ENCODE measurements at places on chromosomes 16 and 17.
A peak's percentile ranks its signal among the peaks of the same experiment; 100 is the strongest.

GRCh38 chr17:72725433-72726068 lies 366.9 kb downstream of the SLC39A11 start:
- no peaks in the 10 kb centered on the region for H3K36me3 ChIP-seq
- H3K4me3 ChIP-seq = no peak overlapping the region
- H3K27me3 ChIP-seq = no peaks in the 10 kb centered on the region
- H3K4me1 ChIP-seq = peaks cover 10% of the 10 kb centered on the region
- no peak overlapping the region for H3K27ac ChIP-seq

DNA sequence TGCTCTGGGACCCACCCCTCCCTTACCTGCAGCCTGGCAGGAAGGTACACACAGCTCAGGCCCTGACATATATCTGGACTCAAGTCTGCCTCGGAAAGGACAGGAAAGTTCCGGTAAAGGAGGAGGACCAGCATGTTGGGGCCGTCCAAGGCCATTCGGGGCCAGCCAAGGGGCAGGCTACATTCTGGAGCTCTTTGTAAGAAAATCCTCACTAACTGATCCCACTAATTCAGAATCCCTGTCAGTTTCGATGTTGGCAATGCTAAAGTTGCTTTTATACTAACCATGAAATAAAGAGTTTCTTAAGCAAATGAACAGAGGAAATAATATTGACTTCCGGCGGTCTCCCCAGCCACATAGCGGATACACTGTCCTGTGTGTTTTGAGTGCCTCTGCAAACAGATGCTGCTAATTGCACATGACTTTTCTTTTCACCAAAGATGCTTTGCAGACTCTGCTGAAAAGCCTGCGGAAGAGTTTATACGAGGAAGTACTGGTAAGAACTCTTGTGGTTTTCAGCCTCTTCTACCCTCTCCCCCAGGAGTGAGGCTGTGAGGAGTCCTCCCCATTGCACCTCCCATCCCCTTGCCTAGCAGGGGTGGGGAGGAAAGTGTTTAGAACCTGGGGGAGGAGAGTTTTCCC lies 54.8 kb downstream of the PLXDC1 start:
- peak overlapping the region; percentile 62 for H3K4me3 ChIP-seq
- peaks cover 93% of the 10 kb centered on the region for H3K4me1 ChIP-seq
- DNase-seq = peak; percentile 29
- H3K27me3 ChIP-seq = no peaks in the 10 kb centered on the region
- peak overlapping the region; percentile 77 for H3K27ac ChIP-seq
- H3K36me3 ChIP-seq = no peaks in the 10 kb centered on the region

DNA sequence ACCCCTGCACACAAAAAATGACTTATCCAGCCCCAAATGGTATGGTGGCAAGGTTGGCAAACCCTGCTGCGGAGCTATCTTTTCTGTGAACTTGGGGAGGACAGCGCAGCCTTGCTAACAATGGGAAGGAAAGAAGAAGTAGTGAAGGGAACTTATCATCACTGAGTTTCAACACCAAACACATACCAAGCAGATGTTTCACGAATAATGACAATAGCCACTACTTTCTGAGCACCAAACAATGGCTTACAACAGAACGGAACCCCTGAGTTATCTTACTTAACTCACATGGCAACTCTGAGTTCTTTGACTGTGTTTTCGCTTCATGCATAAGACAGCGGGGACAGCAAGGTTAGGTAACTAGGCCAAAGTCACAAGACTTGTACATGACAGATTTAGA lies 148.9 kb downstream of the XYLT1 start:
- no peaks in the 10 kb centered on the region for H3K36me3 ChIP-seq
- DNase-seq = no peak
- no peaks in the 10 kb centered on the region for H3K27me3 ChIP-seq
- no peak overlapping the region for H3K27ac ChIP-seq
- no peaks in the 10 kb centered on the region for H3K4me1 ChIP-seq

- H3K4me1 ChIP-seq = peaks cover 5% of the 10 kb centered on the region
- peaks cover 4% of the 10 kb centered on the region for H3K27me3 ChIP-seq
- no peak overlapping the region for H3K4me3 ChIP-seq
- DNase-seq = no peak
- H3K36me3 ChIP-seq = peaks cover 3% of the 10 kb centered on the region
These were observed 18.5 kb upstream of the PITPNA start for GRCh38 chr17:1580979-1581676.

DNA sequence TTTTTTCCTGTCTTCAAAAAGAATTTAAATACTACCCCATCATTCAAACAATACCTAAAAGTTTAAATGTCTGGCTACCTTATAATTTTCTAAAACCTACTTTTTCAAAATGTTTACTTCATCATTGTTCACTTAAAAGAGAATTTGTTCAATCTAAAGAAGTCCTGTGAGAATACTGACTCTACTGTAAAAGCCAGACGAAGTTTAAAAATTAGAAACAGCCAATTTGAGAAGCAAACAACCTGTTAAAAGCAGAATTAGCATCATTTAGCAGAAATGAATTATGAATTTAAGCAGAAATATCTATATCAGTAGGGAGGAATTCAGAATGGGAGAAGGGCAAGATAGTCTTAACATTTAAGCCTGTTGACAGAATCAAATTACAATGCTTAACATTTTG lies 2.1 kb downstream of the SKA2 start:
- no peak overlapping the region for H3K27ac ChIP-seq
- peaks cover 24% of the 10 kb centered on the region for H3K4me1 ChIP-seq
- no peak overlapping the region for H3K4me3 ChIP-seq
- DNase-seq = no peak

DNA sequence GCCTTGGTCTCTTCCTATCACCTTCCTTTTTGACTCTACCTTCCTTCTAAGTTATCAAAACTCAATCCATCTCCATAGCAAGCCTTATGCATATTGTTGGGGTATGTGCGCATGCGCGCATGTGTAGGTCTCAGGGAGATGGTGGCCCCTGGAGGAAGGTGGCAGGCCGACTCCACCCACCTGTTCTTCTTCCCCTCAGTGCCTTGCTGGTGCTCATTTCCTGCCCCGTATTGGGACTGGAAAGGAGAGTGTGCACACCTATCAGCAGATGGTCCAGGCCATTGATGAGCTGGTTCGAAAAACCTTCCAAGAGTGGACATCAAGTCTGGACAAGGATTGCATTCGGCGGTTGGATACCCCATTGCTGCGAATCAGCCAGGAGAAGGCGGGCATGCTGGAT lies 25.2 kb downstream of the DNAH2 start:
- no peak overlapping the region for H3K27ac ChIP-seq
- no peaks in the 10 kb centered on the region for H3K27me3 ChIP-seq
- H3K4me3 ChIP-seq = no peak overlapping the region

GRCh38 chr17:28849281-28849680 lies 5.5 kb upstream of the ERAL1 start:
- no peak for DNase-seq
- no peaks in the 10 kb centered on the region for H3K27me3 ChIP-seq
- H3K4me3 ChIP-seq = no peak overlapping the region
- H3K27ac ChIP-seq = no peak overlapping the region
- H3K36me3 ChIP-seq = no peaks in the 10 kb centered on the region
- H3K4me1 ChIP-seq = peaks cover 4% of the 10 kb centered on the region

GRCh38 chr16:57955572-57956188 lies 15.2 kb downstream of the CNGB1 start:
- H3K36me3 ChIP-seq = no peaks in the 10 kb centered on the region
- no peak overlapping the region for H3K27ac ChIP-seq
- DNase-seq = no peak
- peaks cover 25% of the 10 kb centered on the region for H3K27me3 ChIP-seq

- H3K27ac ChIP-seq = no peak overlapping the region
- no peak overlapping the region for H3K4me3 ChIP-seq
- no peak for DNase-seq
- H3K4me1 ChIP-seq = no peaks in the 10 kb centered on the region
These were observed 8.8 kb downstream of the TAX1BP3 start for GRCh38 chr17:3659541-3660111.

- H3K36me3 ChIP-seq = peaks cover 9% of the 10 kb centered on the region
- peaks cover 14% of the 10 kb centered on the region for H3K4me1 ChIP-seq
- no peaks in the 10 kb centered on the region for H3K27me3 ChIP-seq
These were observed 9.3 kb downstream of the DPEP2 start for GRCh38 chr16:67990018-67990386.

DNA sequence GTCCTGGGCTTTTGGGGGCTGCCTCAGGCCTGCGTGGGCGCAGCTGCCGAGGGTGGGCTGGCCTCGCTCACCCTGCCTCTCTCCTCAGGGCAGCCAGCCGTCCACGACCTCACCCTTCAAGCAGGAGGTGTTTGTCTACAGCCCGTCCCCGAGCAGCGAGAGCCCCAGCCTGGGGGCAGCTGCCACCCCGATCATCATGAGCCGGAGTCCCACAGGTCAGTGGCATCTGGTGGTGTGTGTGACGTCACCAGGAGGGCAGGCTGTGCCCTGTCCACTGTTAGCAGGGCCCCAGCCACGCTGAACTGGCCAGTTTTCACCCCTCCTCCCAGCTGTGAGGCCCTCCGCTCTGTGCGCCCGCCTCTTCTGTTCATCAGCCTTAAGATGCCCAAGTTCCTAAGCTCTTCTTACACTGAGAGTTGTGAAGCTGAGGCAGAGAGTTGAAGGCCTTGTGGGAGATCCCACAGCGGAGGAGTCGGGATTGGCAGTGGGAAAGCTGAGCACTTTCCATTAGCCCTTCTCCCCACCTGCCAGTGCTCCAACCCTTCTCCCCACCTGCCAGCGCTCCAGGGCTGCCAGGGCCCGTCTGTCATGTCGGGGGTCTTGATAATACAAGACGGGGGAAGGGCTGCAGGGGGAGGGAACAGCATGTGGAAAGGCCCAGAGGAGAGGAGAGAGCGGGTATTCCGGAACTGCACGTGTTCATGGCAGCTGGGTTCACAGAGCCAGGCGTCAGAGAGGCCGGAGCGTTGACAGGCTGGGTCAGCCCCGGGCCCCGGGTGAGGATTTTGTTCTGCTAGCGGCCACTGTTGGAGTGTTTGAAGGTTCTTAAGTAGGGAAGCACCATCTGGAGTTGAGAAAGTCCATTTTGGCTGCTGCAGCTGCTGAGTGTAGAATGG lies 36.3 kb downstream of the OR1D5 start:
- DNase-seq = no peak
- H3K27ac ChIP-seq = no peak overlapping the region
- peaks cover 63% of the 10 kb centered on the region for H3K36me3 ChIP-seq
- H3K4me1 ChIP-seq = no peaks in the 10 kb centered on the region

GRCh38 chr17:62986549-62986948 lies 20.5 kb downstream of the TANC2 start:
- peaks cover 4% of the 10 kb centered on the region for H3K4me1 ChIP-seq
- H3K36me3 ChIP-seq = no peaks in the 10 kb centered on the region
- H3K4me3 ChIP-seq = no peak overlapping the region
- no peak for DNase-seq

DNA sequence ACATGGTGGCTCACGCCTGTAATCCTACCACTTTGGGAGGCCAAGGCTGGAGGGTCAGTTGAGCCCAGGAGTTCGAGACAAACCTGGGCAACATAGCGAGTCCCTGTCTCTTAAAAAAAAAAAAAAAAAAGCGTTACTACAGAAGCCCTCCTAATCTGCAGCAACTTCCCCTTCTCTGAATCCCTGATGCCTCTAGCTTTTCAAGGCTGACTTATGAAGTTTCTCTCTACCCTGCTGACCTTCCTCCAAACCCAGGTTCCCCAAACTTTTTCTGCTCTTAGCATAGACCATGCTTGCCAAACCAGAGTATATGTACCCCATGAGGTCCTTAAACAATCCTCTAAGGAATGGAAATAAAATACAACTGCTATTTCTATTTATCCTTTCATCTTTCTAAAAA lies 16.4 kb downstream of the LYRM1 start:
- no peak overlapping the region for H3K27ac ChIP-seq
- DNase-seq = no peak
- H3K4me3 ChIP-seq = no peak overlapping the region

GRCh38 chr16:53821957-53822625 lies 118.1 kb downstream of the FTO start:
- H3K27ac ChIP-seq = no peak overlapping the region
- H3K36me3 ChIP-seq = peaks cover 13% of the 10 kb centered on the region
- DNase-seq = no peak
- H3K4me1 ChIP-seq = peaks cover 12% of the 10 kb centered on the region
- H3K27me3 ChIP-seq = no peaks in the 10 kb centered on the region

GRCh38 chr16:59683709-59684108 lies 949.6 kb upstream of the GOT2 start:
- H3K4me1 ChIP-seq = no peaks in the 10 kb centered on the region
- no peak overlapping the region for H3K4me3 ChIP-seq
- no peak overlapping the region for H3K27ac ChIP-seq
- H3K27me3 ChIP-seq = no peaks in the 10 kb centered on the region
- no peaks in the 10 kb centered on the region for H3K36me3 ChIP-seq

DNA sequence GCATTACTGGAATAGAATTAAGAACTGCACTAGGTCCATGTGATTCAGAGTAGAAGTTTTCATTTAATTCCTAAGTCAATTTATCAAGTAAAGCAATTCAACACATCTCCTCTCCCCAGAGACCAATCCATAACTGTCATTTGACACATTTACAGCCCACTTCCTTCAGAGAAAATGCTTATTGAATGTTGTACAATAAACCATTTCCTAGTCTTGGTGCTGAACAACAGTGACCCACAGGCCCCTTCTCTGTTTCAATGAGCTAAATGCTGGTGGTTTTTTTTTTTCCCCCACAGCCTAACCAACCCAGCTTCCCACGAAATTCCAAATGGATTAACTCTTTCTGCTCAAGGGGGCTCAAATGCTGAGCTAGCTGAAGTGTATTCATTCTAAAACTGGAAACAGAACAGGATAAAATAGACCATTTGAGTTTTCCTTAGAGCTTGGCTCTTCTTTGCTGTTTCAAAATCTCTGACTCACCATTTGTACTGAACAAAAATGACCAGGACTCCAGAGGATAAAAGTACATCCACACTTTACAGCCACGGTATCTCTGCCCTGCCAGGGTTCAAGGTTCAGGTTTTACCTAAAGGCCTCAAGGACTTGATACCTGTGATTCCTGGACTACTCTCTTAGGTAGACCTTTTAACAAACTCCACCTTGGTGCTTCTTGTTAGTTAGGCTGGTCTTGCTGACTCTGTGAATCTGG lies 62.3 kb downstream of the TMEM100 start:
- DNase-seq = no peak
- no peak overlapping the region for H3K4me3 ChIP-seq
- no peaks in the 10 kb centered on the region for H3K4me1 ChIP-seq

DNA sequence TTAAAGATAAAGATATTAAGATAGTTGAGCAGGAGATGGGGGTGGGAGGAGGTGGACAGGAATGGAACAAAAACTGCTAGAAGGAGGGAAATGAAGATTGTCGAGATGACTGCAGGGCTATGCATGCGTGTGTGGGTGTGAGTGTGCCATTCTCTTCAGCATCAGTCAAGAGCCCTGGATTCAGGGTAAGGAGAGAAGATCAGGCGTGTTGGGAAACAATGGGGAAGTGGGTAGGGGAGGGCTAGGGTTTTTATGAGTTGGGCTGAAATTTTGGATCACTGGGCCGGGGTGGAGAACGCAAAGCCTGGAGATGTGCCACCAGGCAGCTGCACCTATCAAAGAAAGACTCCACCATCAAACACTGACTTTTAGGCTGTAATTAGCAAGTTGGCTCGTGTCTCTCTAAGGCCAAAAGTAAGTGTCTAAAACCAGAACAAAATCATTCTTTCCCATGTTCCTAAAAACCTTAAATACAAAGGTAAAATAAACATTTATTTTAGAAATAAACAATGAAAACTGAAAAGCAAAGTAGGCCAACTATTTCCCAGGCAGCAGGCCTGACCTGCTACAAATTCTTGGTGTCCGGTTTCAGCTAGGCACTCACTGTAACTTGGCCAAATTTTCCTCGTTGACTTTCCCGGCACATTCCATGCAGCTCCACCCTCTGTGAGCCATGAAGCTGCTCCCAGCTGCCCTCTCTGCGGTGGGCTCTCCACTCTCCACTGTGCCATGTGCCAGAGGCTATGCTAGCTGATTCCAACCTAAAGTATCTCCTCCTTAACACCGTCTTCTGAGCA lies 4.2 kb downstream of the CDRT4 start:
- H3K4me3 ChIP-seq = no peak overlapping the region
- H3K27ac ChIP-seq = no peak overlapping the region
- H3K4me1 ChIP-seq = no peaks in the 10 kb centered on the region
- no peaks in the 10 kb centered on the region for H3K36me3 ChIP-seq
- no peaks in the 10 kb centered on the region for H3K27me3 ChIP-seq
- DNase-seq = no peak

Measured in T-cell (primary cell).